ENCODE measurements at places on chromosomes 4 and X.
A peak's percentile ranks its signal among the peaks of the same experiment; 100 is the strongest.

GRCh38 chr4:44720371-44720770, 6.0 kb downstream of the GNPDA2 start:
- no peak for DNase-seq

- DNase-seq, result no peak
Measured at GRCh38 chr4:138796761-138797160, 218.8 kb upstream of the NOCT start.

GRCh38 chr4:2075987-2076907, 17.1 kb downstream of the NAT8L start:
- no peak for DNase-seq

GRCh38 chr4:145153904-145154298, 26.5 kb downstream of the OTUD4 start:
- DNase-seq, result no peak

- no peak for DNase-seq
Measured at GRCh38 chr4:98620087-98620784, 38.2 kb downstream of the TSPAN5 start.

DNA sequence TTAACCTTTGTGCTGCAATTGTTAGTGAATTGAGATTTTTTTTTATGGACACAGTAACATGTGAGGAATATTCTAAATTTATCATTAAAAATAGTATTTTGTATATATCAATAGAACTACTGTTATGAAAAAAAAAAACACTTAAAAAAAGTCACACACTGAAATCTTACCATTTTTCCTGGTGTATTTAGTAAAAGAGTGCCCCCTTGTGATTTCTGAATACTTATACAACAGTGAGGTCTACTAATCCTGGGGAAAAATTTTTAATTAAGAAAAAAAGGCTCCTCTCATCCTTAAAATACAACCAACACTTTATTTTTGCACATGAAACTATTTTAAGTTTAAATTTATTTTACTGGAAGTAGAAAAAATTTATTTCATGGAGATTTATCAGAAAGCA, 56.4 kb upstream of the SPOCK3 start:
- DNase-seq, result peak; percentile 41

GRCh38 chrX:40094900-40095582, 2.7 kb downstream of the BCOR start:
- DNase-seq, result no peak

GRCh38 chrX:97787849-97788248, 904.1 kb downstream of the RPA4 start:
- no peak for DNase-seq

DNA sequence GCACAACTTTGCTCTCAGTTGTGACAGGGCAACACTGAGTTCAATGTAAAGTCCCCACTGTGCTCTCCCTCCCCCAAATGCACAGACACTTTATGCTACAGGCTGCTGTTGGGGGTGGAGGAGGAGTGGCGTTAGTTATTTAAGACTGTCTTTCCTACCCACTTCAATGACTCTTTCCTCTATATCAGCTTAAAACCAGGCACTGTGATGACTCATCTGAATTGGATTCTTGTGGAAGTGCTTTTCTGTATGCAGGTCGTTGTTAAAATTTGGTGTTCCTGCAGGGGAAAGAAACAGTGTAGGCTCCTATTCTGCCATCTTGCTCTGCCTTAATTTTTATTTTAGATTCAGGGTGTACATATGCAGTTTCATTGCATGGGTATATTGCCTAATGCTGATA, 1157.2 kb upstream of the ADGRL3 start:
- DNase-seq, result no peak

DNA sequence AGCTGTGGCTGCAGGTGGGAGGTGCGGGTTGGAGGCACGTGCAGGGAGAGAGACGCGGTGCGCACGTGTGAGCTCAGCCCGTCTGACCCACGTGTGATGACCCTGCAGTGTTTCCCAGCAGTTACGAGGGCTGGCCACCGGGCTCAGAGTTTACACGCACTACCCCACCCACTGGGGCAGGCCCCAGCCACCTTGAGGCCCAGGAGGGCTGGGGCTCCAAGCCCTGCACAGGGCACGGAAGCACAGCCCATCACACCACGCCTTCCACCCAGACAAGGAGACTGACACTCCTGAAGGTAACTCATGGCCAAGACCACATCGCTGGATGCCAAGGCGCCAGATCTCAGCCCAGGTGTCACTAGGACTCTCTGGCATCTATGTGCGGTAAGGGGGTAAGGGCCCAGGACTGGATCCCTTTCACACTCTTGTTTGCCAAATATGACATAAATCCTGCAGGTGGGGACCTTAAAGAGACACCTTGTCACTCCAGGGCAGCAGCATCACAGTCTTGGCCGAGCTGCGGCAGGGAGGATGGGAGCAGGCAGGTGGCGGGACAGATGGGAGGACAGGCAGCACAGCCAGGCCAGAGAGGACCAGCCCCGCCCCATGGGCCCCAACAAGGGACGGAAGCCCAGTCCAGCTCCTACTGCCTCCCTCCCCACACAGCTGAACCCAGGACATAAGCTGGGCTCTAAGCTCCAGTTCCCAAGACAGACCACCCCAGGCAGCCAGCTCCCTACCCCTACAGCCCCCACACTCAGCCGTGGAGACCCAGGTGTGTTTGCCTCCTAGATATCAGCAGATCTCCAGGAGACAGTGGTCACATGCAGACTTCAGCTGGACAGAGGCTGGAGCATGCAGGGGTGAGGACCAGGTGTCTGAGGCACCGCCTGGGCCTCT, 56.8 kb downstream of the ZFYVE28 start:
- no peak for DNase-seq

DNA sequence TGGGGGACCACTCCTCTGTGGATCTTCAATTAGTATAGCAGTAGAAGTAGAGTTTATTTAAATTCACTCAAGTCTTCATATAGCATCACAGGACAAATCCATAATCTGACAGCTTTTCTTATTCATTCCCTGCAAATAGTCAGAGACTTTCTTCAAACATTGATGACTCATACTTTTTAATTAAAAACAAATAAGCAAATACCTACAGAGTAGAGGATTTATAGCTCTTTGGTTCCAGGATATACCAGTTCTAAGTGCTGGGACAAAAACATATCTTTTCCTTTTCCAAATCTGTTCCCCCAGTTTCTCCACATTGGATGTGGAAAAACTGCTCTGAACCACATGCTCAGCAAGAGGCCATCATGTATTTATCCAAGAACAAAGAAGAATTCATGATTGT, 24.1 kb downstream of the EMCN start:
- no peak for DNase-seq

All from brain (organoid and tissue), 16 donors.